Fibroblast of lung (primary cell): ENCODE measurements at places on chromosomes 11 and 22. TPM values are rescaled to one million over a fixed set of nuclear protein-coding genes. Genes with fewer than 3 reads are reported as not detected.

LMO2 gene
- 0.03 and 0.15 TPM in 2 replicates for polyA plus RNA-seq

NAALADL1 gene
- polyA plus RNA-seq = 14.8 and 14.9 TPM in 2 replicates

PRAME gene
- polyA plus RNA-seq = 0.16 and 0.20 TPM in 2 replicates

RIN1 gene
- 6.3 and 10.6 TPM in 2 replicates for polyA plus RNA-seq

DRD4 gene
- not detected in 2 replicates for polyA plus RNA-seq

GDPD5 gene
- 2.0 and 3.1 TPM in 2 replicates for polyA plus RNA-seq

ZP1 gene
- polyA plus RNA-seq = 0.62 TPM in 1 of 2 replicates, not detected in the other

ADORA2A gene
- polyA plus RNA-seq = 0.42 and 0.78 TPM in 2 replicates

KCNQ1OT1 gene
- polyA plus RNA-seq = 0.05 and 0.11 TPM in 2 replicates

NEFH gene
- 0.37 and 2.1 TPM in 2 replicates for polyA plus RNA-seq

TUB gene
- polyA plus RNA-seq = 5.7 and 10.4 TPM in 2 replicates

GRCh38 chr22:41862160-41862529, 29.2 kb downstream of the SREBF2 start:
- DNase-seq = peak; percentile 18
- no peaks in the 10 kb centered on the region for H3K27me3 ChIP-seq
- H3K4me3 ChIP-seq = no peak overlapping the region
- H3K27ac ChIP-seq = no peak overlapping the region
- H3K36me3 ChIP-seq = peaks cover 2% of the 10 kb centered on the region

DNA sequence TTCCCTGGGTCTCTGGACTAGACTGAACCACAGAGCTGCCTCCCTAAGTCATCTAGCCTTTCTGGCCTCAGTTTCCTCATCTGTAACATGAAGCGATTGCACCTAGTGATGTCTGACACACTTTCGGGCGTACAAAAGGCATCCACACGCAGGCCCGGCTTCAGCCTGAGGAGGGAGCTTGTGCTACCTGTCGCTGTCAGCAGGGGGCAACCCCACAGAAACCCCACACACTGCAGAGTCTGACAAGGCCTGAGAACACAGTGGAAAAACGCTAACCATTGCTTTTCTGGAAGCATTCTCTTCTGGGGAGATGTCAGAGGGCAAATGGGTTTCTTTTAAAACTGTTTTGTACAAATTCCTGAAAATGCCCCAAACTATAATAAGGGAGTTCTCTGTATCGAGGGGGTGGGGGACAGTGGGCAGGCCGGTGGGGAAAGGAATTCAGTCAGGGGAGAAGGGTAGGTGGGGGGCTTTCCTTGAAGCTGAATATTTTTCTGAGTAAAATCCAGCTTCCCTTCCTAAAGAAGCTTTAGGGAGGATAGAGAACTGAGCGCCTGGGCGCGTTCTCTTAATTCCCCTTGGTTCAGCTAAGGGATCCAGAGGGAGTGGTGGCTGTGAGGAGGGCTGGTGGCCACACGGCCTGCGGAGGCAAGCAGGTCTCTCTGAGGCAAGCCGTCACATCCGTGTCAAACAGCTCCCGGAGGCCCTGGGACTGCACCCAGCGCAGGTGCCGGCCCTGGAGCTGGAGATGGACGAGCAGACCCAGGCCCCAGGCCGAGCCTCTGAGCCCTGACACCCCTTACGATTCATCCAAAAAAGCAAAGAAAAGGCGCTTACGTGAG, 533 bp downstream of the ELF5 start:
- H3K4me1 ChIP-seq = no peaks in the 10 kb centered on the region
- peak; percentile 52 for DNase-seq
- H3K4me3 ChIP-seq = no peak overlapping the region

DNA sequence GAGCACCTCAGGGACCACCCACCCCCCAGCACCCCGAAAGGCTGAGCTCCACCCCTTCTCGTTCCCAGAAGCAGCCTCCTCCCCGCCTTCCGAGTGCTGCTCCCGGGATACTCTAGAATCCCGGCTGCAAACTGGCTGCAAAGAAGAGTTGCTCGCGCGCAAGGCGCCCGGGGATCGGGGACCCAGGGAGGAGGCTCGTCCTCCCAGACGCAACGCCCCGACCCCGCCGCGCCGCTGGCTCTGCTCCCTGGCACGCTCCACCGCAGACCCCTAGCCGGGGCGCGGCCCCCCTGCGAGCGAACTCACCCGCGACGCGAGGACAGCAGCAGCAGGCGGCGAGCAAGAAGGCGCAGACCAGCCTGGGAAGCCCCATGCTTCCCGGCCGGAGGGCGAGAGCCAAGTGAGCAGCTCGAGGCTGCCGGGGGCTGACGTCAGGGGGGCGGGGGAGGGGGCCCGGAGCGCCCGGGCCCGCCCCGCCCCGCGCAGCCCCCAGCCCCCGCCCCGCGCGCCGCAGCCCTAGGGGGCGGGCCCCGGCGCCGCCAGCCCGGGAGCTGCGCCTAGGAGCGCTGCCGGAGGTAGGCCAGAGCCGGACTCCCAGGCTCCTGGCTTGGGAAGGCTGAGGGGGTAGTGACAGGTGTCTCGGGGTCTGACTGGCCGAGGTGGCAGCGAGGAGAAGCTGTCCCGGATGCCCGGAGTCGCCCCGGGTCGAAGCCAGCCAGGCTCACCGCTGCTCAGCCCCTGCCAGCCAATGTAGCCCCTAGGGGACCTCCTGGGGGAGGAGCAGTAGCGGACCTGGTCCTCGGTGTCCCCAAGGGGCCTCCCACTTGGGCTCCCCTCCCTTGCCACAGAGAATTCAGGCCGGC, at the start of gene MCAM:
TSS of gene MCAM (minus strand) at position 402 of the 863 bp plus-strand sequence. CDS start at position 373, 29 bp downstream.
- H3K4me3 ChIP-seq = peak within 1 kb of the TSS; percentile 53
- peak; percentile 53 for DNase-seq
- peaks cover 8% of the 10 kb centered on the region for H3K27me3 ChIP-seq
- no peak within 1 kb of the TSS for H3K27ac ChIP-seq

DNA sequence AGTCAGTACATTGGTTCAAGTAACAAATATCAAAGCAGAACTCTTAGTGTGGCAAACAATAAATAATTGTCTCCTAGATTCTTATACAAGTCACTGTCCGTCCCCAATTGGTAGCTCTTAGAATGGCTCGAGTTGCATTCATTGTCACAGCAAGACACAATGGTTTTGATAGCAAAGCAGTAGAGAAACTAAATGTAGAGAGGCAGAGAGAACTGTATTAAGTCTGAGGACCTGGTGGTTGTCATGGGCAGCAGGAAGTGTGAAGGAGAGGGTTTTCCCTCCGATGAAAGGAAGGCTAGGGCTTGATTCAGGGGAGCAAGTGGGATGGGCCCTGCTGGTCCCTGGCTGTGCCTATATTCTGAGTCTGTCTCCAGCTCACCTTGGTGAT, 36.6 kb downstream of the RCOR2 start:
- no peaks in the 10 kb centered on the region for H3K27me3 ChIP-seq
- DNase-seq = no peak
- H3K27ac ChIP-seq = no peak overlapping the region
- H3K4me3 ChIP-seq = no peak overlapping the region
- peaks cover 14% of the 10 kb centered on the region for H3K4me1 ChIP-seq

- no peaks in the 10 kb centered on the region for H3K4me1 ChIP-seq
- no peak overlapping the region for H3K4me3 ChIP-seq
- H3K27me3 ChIP-seq = no peaks in the 10 kb centered on the region
- peak; percentile 36 for DNase-seq
- no peak overlapping the region for H3K27ac ChIP-seq
Observed at GRCh38 chr11:102497061-102497460, 33.5 kb downstream of the MMP7 start.

GRCh38 chr11:44198146-44198724, 102.8 kb downstream of the EXT2 start:
- no peak for DNase-seq
- no peaks in the 10 kb centered on the region for H3K27me3 ChIP-seq
- no peak overlapping the region for H3K4me3 ChIP-seq
- no peaks in the 10 kb centered on the region for H3K36me3 ChIP-seq
- no peak overlapping the region for H3K27ac ChIP-seq

- H3K4me1 ChIP-seq = no peaks in the 10 kb centered on the region
- H3K4me3 ChIP-seq = no peak overlapping the region
- no peaks in the 10 kb centered on the region for H3K36me3 ChIP-seq
- H3K27me3 ChIP-seq = no peaks in the 10 kb centered on the region
- DNase-seq = no peak
Observed at GRCh38 chr11:87583931-87584330, 546.2 kb downstream of the TMEM135 start.

DNA sequence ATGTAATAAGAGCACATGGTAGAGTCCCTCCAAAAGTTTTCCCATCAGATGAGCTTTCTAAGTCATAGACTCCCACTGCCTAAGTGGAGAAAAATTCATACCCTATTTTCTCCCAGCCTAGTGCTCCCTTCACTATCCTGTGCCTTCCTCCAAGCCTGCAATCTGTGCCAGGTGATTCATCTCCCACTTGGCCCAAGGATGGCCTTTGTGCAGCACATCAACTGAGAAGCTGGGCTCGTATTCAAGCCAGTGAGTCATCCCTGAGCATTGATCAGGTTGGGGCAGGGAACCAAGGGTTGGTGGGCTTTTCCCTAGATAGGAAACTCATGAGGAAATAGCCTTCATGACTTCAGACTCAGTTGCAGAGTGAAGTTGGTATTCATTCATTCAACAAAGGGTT, 64.6 kb downstream of the PANX1 start:
- H3K27ac ChIP-seq = no peak overlapping the region
- peak; percentile 77 for DNase-seq
- H3K4me3 ChIP-seq = no peak overlapping the region
- peaks cover 13% of the 10 kb centered on the region for H3K4me1 ChIP-seq

DNA sequence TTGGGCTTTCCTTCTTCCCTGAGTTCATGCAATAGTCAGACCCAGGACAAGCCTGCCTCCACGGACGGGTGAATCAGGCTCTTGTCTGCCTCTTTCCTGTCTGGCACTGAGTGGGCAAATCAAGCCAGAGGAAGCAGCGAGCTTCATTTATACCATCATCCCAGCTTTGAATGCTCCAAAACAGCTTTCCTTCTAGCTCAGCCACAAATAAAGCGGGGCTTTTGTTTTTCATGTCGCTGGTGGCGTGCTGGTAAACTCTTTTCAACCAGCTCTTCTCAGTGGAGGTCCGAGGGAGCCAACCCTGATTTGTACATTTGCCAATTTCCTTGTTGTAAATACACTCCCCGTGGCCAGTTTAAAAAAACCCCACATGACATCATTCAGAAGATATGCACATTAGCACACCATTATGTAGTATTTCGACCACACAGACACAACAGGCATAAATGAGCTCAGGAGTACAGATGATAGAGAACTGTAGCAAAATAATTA, 8.6 kb downstream of the C11orf91 start:
- DNase-seq = peak; percentile 97
- peaks cover 37% of the 10 kb centered on the region for H3K4me1 ChIP-seq
- peak overlapping the region; percentile 95 for H3K27ac ChIP-seq

GRCh38 chr22:40332319-40332781, 13.9 kb upstream of the ADSL start:
- peak; percentile 72 for DNase-seq
- H3K4me3 ChIP-seq = no peak overlapping the region
- H3K36me3 ChIP-seq = peaks cover 3% of the 10 kb centered on the region
- no peaks in the 10 kb centered on the region for H3K27me3 ChIP-seq
- peaks cover 3% of the 10 kb centered on the region for H3K4me1 ChIP-seq
- H3K27ac ChIP-seq = no peak overlapping the region

- peak overlapping the region; percentile 45 for H3K4me3 ChIP-seq
- H3K4me1 ChIP-seq = peaks cover 24% of the 10 kb centered on the region
- DNase-seq = no peak
- H3K27me3 ChIP-seq = no peaks in the 10 kb centered on the region
Observed at GRCh38 chr11:827146-827896, 398 bp upstream of the CRACR2B start.

- H3K4me3 ChIP-seq = no peak overlapping the region
- DNase-seq = no peak
- H3K4me1 ChIP-seq = no peaks in the 10 kb centered on the region
- H3K36me3 ChIP-seq = no peaks in the 10 kb centered on the region
Observed at GRCh38 chr22:17400305-17400704, 31.0 kb downstream of the CECR2 start.

- peaks cover 11% of the 10 kb centered on the region for H3K36me3 ChIP-seq
- peaks cover 2% of the 10 kb centered on the region for H3K4me1 ChIP-seq
- no peak overlapping the region for H3K27ac ChIP-seq
- no peak overlapping the region for H3K4me3 ChIP-seq
Observed at GRCh38 chr11:130145975-130146776, 13.4 kb upstream of the ST14 start.

- H3K4me3 ChIP-seq = no peak overlapping the region
- DNase-seq = peak; percentile 5
- H3K36me3 ChIP-seq = no peaks in the 10 kb centered on the region
- no peaks in the 10 kb centered on the region for H3K27me3 ChIP-seq
- H3K27ac ChIP-seq = no peak overlapping the region
Observed at GRCh38 chr11:115097796-115098408, 406.3 kb downstream of the CADM1 start.

DNA sequence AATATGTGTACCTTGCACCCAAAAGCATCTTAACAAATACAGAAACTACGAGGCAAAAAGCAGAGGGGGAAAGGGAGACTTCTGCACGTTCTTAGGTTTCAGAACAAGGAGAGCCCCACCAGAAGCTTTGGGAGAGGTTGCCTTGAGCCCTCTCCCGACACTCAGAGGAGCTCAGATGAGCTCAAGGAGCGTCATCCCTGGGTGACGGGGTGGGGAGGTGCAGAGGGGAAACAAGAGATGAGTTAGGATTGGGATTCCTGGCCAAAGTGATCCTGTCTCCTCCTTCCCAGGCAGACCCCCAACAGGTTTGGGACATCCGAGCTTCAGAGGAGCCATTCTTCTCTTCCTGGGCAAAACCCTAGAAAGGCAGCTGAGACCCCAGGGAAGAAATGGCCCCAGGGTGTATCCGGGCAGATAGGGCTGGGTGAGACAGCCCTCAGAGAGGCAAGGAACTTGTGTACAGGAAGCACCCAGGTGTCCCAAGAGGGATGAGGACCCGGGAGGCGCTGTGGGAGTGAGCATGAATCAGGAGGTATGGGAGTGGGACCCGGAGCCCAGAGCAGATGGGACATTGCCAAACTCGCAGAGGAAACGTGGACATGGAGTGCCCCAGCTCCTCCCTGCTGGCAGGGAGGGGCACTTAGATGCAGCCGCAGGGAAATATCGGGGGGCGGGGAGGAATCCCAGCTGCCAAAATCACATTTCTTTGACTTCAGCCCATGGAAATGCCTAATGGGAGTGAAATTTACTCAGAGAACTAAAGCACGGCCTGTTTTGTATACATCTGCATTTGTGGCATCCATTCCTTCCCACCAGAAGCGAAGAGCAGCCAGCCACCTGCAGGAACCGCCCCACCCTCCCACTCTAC, 12.4 kb downstream of the C1QTNF6 start:
- H3K27me3 ChIP-seq = peaks cover 3% of the 10 kb centered on the region
- H3K4me1 ChIP-seq = peaks cover 14% of the 10 kb centered on the region
- no peak overlapping the region for H3K4me3 ChIP-seq
- no peak overlapping the region for H3K27ac ChIP-seq
- no peaks in the 10 kb centered on the region for H3K36me3 ChIP-seq
